ENCODE measurements at places on chromosomes 13 and 19.

- DNase-seq: peak; percentile 98
Measured at GRCh38 chr13:49082653-49083536, 107.2 kb downstream of the FNDC3A start.

- DNase-seq: no peak
Measured at GRCh38 chr19:18785179-18786124, 5.7 kb downstream of the COMP start.

DNA sequence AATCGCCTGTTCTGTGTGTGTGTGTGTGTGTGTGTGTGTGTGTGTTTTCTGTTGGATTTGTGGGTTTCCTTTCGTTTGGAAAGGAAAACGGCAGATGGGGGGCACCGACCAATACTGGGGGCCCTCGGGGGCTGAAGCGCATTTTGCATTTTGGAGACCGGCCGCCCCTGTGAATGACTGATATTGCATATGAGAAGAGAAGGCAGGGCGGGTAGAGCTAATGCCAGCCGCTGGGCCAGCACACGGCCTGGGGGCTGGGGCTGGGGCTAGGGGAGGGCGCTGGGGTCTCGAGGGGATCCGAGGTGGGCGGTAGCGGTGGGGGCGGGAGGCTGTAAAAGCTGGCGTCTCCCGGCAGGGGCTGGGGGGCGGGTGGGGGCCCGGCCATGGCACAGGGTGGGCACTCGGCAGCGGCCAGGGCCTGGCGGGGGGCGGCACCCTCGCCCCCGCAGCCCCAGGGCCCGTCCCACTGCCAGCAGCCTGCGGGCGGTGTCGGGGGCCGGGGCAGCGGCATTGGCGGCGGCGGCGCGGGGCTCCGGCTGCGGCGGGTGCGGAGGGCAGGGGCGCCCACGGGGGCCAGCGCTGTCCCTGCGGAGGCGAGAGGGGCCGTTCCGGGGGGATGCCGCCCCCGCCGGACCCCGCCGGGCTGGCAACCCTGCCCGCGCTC is 11.2 kb downstream of the ANO8 start:
- DNase-seq: no peak

DNA sequence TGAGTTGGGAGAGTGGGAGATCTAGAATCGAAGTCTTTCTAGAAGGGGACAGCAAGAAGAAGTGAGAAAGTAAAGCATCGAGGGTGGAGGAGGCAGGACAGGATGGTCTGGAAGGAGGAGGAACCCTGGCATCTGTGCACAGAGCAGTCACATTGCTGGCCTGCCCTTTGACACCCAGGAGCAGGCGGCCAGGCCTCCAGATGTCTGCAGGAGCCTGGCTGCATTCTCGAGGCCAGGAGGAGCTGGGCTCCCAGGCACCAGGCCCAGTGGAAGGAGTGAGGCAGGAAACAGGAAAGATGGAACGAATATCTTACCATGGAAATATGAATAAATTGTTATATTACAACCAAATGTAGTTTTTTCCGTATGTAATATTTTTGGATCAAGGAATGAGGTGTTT is 27.7 kb upstream of the ARGLU1 start:
- DNase-seq: no peak

GRCh38 chr19:18995804-18996241 is 37.5 kb downstream of the SUGP2 start:
- peak; percentile 64 for DNase-seq

DNA sequence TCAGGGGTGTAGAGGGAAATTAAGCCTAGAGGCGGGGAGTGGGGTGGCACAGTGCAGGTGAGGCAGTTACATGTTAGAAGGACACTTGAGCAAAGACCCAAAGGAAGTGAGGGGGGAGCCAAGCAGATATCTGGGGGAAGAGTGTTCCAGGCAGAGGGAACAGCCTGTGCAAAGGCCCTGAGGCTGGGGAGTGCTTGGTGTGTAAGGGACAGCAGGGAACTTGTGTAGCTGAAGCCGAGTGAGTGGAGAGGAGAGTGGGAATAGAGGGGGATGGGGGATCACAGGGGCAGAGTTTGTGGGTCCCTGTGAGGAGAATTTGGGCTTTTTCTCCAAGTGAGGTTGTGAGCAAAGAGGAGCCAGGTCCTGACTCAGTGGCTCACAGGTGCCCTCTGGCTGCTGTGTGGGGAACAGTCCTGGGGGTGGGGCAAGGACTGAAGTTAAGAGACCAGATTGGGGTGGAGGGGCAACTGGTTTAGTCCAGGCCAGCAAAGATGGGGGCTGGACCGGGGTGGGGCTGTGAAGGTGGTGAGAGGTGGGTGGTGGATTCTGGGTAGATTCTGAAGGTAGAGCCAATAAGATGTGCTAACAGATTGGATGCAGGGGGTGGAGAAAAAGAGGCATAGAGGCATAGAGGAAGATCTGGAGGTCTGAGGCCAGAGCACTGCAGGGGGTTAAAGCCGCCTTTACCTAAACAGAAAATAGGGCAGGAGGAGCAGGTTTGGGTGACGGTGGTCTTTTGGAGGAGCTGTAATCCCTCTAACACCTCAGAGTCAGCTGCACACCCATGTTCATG is 75.3 kb downstream of the CACNA1A start:
- DNase-seq: peak; percentile 37

Data from bronchial epithelial cell (primary cell).